ENCODE measurements at places on chromosomes 11 and 22. TPM values are rescaled to one million over a fixed set of nuclear protein-coding genes. Genes with fewer than 3 reads are reported as not detected.

GRCh38 chr11:65545853-65546216, 12.3 kb downstream of the LTBP3 start:
- H3K4me3 ChIP-seq = no peak overlapping the region
- H3K27me3 ChIP-seq = no peaks in the 10 kb centered on the region
- peaks cover 13% of the 10 kb centered on the region for H3K4me1 ChIP-seq

- no peaks in the 10 kb centered on the region for H3K4me1 ChIP-seq
- H3K27me3 ChIP-seq = peaks cover 8% of the 10 kb centered on the region
- DNase-seq = no peak
- H3K4me3 ChIP-seq = no peak overlapping the region
Measured at GRCh38 chr22:45575173-45575572, 72.5 kb downstream of the FBLN1 start.

GRCh38 chr22:25845985-25846745, 104.2 kb downstream of the MYO18B start:
- no peak for DNase-seq
- no peaks in the 10 kb centered on the region for H3K27me3 ChIP-seq
- no peak overlapping the region for H3K4me3 ChIP-seq
- no peaks in the 10 kb centered on the region for H3K36me3 ChIP-seq
- no peaks in the 10 kb centered on the region for H3K4me1 ChIP-seq
- H3K27ac ChIP-seq = no peak overlapping the region

DNA sequence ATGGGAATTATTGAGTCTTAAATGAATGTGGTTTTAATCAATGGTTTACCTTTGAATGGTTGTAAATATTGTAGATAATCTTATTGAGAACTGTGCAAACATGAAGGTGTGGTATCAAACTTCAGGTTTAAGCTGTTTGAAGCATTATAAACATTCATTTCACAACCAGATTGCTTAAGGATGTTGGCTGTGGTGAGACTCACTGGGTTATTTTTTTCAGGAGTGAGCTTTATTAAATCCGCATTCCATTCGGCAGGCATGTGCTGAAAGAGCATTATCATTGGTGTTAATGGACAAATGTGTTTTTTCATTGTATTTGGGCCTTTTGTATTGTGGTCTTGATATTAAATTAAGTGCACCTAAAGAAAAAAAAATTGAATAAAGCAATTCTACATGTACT, 9.7 kb downstream of the MMP3 start:
- no peaks in the 10 kb centered on the region for H3K36me3 ChIP-seq
- H3K4me1 ChIP-seq = no peaks in the 10 kb centered on the region
- H3K4me3 ChIP-seq = no peak overlapping the region
- H3K27ac ChIP-seq = no peak overlapping the region

- peaks cover 6% of the 10 kb centered on the region for H3K36me3 ChIP-seq
- H3K27me3 ChIP-seq = no peaks in the 10 kb centered on the region
- H3K4me1 ChIP-seq = no peaks in the 10 kb centered on the region
- no peak overlapping the region for H3K4me3 ChIP-seq
Measured at GRCh38 chr22:24333301-24333700, 62.7 kb downstream of the SPECC1L start.

DNA sequence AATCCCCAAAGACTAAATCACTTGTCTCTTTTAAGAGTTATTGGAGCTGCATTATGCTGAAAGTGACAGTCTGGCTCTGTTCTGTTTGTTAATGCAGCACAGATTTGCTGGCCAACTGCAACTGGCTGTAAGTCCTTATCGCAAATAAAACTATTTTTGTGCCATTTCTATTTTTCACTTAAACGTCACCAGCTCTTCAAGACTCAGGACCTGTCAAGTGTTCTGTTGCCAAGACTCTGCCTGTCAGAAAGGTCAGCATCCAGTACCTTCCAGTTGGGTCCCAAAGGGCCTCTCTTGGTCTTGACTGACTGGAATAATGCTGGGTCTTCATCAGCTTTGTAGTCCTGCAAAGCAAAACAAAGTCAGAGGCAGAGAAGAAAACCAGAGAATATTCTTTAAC, 45.6 kb downstream of the PITPNB start:
- no peaks in the 10 kb centered on the region for H3K27me3 ChIP-seq
- H3K27ac ChIP-seq = peak overlapping the region; percentile 66
- H3K4me1 ChIP-seq = no peaks in the 10 kb centered on the region
- DNase-seq = no peak

- peaks cover 29% of the 10 kb centered on the region for H3K4me1 ChIP-seq
- peak overlapping the region; percentile 26 for H3K27ac ChIP-seq
- DNase-seq = no peak
- H3K27me3 ChIP-seq = no peaks in the 10 kb centered on the region
- H3K36me3 ChIP-seq = no peaks in the 10 kb centered on the region
Measured at GRCh38 chr11:76119032-76119431, 87.3 kb downstream of the WNT11 start.

DNA sequence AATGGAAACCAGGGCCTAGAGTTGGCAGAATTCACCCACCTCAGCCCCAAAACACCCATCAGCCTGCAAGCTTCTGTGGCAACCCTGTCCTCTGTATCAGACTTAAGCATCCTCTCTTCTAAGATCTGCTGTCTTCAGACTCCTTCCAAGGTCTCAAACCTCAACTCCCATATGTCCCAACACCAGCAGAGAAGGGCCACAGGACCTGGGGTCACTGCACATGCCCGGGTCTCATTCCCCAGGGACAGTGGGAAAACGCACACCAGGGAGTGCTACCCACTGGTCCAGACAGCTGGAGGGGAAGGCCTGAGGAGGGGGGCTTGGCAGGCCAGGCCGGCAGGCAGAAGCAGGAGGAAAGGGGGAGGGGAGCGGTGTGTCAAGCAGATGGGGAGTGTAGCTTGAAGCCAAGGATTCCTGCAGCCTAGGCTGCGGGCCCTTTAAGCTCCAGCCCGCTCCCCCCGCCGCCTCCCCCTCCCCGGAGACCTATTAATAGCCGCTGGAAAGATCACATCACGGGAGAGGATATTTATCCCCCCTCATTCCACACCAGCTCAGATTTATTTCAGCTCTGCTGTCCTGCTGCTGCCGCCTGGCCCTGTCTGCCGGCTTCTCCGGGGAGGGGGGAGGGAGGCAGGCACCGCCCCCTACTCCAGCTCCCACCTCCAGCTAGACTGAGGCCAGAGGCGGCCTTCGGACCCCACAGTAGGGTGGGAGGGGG, 16.7 kb downstream of the BCL9L start:
- H3K27me3 ChIP-seq = no peaks in the 10 kb centered on the region
- peaks cover 35% of the 10 kb centered on the region for H3K36me3 ChIP-seq
- peak overlapping the region; percentile 25 for H3K4me3 ChIP-seq
- peak overlapping the region; percentile 88 for H3K27ac ChIP-seq
- H3K4me1 ChIP-seq = peaks cover 3% of the 10 kb centered on the region

OR51L1 gene
- not detected for total RNA-seq

GRCh38 chr22:44988671-44989070, 21.1 kb downstream of the PHF21B start:
- H3K4me3 ChIP-seq = no peak overlapping the region
- no peaks in the 10 kb centered on the region for H3K27me3 ChIP-seq
- no peaks in the 10 kb centered on the region for H3K4me1 ChIP-seq

KRTAP5-11 gene
- not detected for total RNA-seq

KAT5 gene
- total RNA-seq = 68.1 TPM

- H3K4me1 ChIP-seq = peaks cover 12% of the 10 kb centered on the region
- DNase-seq = no peak
- H3K36me3 ChIP-seq = peaks cover 8% of the 10 kb centered on the region
Measured at GRCh38 chr11:119709638-119710346, 19.2 kb downstream of the NECTIN1 start.

- no peak overlapping the region for H3K4me3 ChIP-seq
- no peaks in the 10 kb centered on the region for H3K27me3 ChIP-seq
- H3K27ac ChIP-seq = no peak overlapping the region
- no peaks in the 10 kb centered on the region for H3K36me3 ChIP-seq
Measured at GRCh38 chr22:35510481-35510934, 30.1 kb upstream of the RASD2 start.

DNA sequence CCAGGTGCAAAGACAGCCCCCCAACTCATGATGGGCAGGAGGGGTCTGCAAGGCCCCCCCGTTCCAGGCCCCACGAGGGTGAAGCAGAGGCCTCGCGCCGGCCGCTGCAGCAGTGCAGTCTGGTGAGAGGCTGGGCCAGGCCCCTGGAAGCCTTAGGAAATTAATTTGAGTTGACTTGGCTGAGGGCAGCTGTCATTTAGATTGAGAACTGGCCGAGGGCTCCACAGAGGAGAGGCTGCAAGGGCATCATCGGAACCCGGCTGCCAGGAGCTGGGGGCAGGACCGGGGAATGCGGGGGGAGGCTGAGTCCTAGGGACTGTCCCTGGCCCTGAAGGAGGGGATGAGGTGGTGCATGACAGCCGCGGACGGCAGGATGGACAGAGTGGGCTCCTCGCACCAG, 39.9 kb downstream of the MN1 start:
- H3K4me3 ChIP-seq = no peak overlapping the region
- H3K4me1 ChIP-seq = no peaks in the 10 kb centered on the region
- no peak for DNase-seq
- no peaks in the 10 kb centered on the region for H3K27me3 ChIP-seq
- H3K36me3 ChIP-seq = no peaks in the 10 kb centered on the region

DNA sequence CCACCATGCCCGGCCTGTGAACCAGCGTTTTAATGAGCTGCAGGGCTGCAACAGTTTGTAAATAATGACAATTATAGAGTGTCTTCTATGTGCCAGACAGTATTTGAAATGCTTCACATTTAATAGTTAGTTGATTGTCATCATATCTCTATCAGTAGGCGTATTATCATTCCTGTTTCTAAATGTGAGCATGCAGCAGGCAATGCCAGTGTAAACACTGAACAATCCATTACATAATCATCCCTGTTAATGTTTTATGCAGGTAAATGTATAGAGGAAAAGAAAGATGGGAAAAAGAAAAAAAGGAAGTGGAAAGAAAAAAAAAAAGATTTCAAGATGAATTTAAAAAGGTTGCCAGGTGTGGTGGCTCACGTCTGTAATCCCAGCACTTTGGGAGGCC, 52.3 kb downstream of the ZBTB44 start:
- H3K36me3 ChIP-seq = no peaks in the 10 kb centered on the region
- H3K27ac ChIP-seq = no peak overlapping the region
- DNase-seq = no peak
- H3K4me1 ChIP-seq = no peaks in the 10 kb centered on the region
- H3K27me3 ChIP-seq = no peaks in the 10 kb centered on the region

DNA sequence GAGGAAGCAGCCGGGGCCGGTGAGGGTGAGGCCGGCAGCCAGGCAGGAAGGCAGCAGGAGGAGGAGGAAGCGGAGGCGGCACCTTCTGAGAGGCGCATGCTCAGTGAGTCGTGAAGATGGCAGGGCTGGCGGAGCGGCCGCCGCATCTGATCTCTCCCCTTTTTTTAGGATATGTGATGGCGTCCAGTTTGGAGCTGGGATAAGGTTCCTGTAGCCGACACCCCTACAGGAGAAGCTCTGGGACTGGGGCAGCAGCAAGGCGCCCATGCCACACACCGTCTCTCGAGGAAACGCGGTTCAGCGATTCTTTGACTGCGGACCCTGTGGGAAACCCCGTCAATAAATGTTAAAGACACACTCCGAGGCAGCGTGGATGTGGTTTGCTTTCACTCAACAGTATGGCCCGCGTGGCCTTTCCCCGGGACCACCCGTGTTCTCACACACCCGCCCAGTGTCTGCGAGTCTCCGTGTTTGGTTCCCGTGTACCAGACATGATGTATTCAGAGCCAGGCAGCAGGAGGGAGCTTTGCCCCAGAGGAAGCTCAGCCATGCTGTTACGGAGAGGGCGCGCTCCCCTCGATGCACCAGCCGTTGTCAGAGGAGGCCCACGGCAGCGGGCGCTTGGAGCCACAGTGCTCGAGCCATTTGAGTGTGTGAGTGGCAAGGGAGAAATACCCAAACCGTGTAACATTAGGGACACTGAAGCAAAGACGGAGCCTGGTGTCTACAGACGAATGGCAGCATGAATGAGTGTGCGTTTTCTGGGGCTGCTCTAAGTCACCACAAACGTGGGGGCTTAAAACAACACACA, 27.7 kb upstream of the PARVB start:
- DNase-seq = peak; percentile 40
- H3K4me3 ChIP-seq = no peak overlapping the region
- H3K27ac ChIP-seq = no peak overlapping the region
- no peaks in the 10 kb centered on the region for H3K36me3 ChIP-seq

SMTNL1 gene
- not detected for total RNA-seq

GRCh38 chr22:45235101-45235777, 5.5 kb downstream of the KIAA0930 start:
- no peaks in the 10 kb centered on the region for H3K4me1 ChIP-seq
- DNase-seq = no peak
- H3K36me3 ChIP-seq = no peaks in the 10 kb centered on the region

DNA sequence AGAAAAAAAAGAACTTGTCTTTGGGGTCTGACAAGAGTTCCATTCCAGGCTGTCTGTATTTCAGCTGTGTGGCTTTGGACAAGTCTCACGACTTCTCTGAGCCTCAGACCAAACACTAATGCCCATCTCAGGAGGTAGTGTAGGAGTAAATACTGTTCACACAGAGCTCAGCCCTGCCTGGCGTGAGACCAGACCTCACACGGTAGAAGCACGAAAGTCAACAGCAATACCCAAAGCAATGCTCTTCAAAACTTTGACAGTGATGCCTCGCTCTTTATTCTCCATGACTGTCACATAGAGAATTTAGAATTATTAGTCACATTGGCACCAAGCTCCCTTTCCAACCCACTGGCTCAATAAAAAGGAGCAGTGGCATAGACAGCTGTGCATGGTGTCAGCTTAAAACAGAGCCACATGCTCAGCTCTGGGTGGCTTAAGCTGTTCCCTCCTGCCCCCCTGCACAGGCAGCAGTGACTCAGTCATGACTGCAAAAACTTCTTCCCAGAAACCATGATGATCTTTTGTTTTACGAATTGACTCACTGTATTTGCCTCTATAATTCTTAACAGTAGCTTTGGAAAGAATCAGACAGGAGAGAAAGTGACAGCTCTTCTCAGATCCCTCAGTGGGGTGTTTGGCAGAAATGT, 74.0 kb upstream of the PHF21B start:
- no peaks in the 10 kb centered on the region for H3K27me3 ChIP-seq
- H3K4me1 ChIP-seq = no peaks in the 10 kb centered on the region
- no peaks in the 10 kb centered on the region for H3K36me3 ChIP-seq
- H3K27ac ChIP-seq = no peak overlapping the region

DNA sequence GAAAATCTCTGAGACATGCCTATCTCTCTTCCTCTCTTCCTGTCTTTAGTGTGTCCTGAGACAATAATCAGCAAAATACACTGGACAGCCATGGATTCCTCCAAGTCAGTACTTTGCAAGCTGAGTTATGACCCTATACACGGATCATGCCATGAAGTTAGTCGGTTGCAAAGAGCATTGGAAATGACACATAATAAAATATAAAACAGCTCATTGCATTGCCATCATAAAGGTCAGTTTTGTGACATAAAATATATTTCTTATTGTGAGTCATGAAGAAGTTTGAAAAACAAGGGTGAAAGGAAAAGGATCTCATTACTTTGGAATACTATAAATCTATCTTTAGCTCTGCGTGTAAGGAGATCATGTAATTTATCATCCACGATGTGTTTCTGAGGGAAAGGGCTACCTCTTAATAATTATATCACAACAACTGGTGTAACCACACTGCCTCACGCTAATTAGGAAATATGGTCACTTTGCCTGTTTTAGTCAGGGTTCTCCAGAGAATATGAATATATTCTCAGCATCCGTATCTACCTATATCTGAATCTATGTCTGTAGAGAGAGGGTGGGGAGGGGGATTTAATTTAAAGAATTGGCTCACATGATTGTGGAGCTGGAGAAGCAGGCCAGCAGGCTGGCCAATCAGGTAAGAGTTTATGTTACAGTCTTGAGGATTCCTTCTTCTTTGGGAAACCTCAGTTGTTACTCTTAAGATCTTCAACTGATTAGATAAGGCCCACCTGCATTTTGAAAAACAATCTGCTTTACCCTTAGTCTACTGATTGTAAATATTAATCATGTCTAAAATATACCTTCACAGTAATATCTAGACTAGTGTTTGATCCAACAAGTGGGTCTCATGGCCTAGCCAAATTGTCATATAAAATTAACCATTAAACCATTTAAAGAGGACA, 198.8 kb downstream of the FAT3 start:
- no peak overlapping the region for H3K27ac ChIP-seq
- H3K36me3 ChIP-seq = no peaks in the 10 kb centered on the region
- no peak for DNase-seq
- no peak overlapping the region for H3K4me3 ChIP-seq

All from tibial nerve (tissue), 4 donors.